ENCODE measurements at places on chromosomes 2 and 18.

DNA sequence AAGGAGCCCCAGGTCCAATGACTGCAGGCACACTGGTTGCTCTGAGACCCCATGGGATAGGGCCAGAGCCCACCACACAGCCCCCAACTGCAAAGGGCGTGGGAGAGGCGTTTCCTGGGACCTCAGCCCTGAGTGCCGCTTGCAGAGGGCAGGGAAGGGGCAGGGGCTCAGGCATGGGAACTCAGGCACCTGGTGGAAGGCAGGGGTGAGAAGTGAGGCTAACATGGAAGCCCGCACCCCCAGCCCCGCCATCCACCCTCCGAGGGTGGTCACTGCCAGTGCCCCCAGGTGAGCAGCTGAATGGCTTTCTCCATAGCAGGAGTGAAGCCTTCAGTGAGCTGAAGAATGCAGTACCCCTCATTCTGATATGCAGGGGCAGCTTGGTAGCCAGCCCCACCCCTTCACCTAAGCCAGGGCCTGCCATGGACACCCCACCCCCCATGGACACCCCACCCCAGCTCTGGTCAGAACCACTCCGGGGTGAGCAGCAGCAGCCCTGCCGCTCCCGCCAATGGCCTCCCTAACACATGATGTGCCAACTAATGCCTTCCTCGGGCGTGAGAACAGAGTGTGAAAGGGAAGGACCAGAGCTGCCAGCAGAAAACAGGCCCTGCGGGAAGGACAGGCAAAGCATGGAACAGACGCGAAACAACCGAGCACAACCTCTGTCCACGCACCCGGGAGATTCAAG lies 6.6 kb downstream of the KIF1A start:
- no peak for DNase-seq

- no peak for DNase-seq
Measured at GRCh38 chr2:36376319-36376765, 20.8 kb downstream of the CRIM1 start.

DNA sequence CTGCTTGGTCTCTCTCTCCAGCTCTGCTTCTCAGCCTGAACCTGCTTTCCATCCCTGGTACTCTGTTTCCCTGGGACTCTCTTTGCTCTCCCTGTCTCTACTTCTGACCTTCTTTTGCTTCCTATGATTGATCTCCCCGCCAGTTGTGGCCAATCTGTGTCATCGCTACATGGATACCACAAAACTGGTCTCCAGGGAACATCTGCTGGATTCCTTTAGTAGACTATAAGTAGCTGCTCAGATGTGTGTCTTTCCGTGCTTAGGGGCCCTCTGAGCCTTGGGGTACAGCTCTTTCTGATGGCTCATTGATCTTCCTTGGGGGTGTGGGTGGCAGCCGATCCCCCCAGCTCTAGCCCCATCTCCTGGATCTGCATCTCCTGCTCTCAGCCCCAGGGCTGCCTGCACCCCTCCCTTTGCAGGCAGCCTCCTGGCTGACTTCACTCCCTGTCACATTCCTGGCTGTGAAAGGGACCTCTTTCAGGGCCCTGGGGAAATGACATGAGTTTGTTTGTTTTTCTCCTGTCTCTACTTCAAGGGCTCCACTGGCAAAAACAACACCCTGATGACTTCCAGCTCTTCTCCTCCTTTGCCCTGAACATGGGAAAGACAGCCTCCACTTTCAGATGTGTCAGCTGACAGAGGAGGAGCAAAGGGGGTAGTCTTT lies 333.7 kb downstream of the CYP26B1 start:
- DNase-seq = no peak

GRCh38 chr18:65706646-65707045 lies 44.2 kb upstream of the CDH7 start:
- no peak for DNase-seq

- no peak for DNase-seq
Measured at GRCh38 chr2:4937550-4937949, 754.6 kb upstream of the SOX11 start.

DNA sequence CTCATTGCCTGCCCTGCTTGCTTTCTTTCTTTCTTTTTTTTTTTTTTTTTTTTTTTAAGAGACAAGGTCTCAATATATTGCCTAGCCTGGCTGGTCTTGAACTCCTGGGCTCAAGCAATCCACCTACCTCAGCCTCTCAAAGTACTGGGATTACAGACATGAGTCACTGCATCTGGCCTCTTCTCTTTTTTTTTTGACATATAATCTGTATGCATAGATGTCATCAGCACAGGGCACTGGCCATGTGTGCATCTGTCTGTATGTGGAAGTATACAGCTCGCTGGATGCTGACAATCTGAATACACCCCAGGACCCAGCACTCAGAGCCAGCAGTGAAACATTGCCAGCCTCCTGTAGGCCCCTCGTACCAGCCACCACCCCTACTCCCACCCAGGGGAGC lies 49.5 kb downstream of the TFCP2L1 start:
- no peak for DNase-seq

- no peak for DNase-seq
Measured at GRCh38 chr2:73994178-73994831, 9.6 kb downstream of the TET3 start.

DNA sequence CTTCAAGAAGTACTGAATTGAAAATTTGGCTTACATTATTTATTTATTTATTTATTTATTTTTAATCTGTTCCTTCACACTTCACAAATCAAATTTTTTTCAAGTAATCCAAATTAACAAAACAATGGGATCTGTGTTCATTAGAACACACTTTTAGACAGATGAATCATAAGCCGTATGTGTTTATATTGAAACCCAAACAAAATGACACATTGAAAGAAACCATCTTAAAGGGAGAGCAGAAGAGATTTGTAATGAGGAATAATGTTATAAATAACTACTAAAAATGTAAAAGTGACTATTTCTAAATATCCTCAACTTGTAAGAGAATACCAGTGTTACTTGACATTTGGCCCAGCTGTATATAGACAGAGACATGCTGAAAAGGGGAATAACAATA lies 991.0 kb upstream of the CHAC2 start:
- DNase-seq = no peak

- DNase-seq = no peak
Measured at GRCh38 chr2:113124181-113124961, 3.0 kb upstream of the IL1RN start.

- DNase-seq = no peak
Measured at GRCh38 chr2:79621252-79621651, 108.4 kb downstream of the CTNNA2 start.

- DNase-seq = no peak
Measured at GRCh38 chr2:219626540-219626939, 890 bp upstream of the SLC4A3 start.

- DNase-seq = no peak
Measured at GRCh38 chr2:176560296-176560695, 291.1 kb downstream of the MTX2 start.

DNA sequence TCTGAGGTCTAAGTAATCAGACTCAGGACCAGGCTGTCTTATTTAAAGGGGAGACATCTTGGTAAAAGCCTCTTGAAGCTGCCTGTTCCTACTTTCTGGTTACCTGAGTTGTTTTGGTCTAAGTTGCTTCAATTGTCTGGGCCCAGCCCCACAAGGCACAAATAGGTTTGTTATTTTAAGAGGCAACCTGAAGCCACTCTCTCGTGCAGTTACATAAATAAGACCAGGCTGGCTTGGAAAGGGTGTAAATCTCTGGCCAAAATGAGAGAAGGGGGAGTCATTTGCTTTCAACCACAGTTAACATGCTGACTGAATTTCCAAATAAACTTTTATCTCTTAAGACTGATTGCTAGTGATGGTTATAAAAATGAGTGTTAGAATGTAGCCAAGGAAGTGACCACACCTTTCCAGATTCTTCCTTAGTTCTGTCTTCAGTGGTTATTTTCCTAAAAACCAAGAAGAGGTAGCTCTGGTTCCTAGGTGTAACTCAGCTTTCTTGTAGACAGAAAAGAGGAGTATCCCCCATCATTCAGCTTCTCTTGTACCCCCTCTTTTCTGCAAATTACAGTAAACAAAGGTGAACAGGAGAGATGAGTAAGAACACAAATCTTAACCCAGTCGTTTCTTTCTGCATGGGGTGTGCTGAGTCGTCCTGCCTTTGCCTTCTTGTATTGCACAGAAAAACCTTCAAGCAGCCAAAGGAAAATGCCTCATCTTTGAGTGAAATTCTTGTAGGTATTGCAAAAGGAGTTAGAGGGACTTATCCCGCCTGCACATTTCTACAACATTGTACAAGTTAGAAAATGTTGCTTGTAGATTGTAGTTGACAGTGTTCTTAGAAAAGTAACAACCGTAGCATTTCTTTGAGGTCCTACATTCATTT lies 161.5 kb upstream of the NT5C1B start:
- DNase-seq = no peak

DNA sequence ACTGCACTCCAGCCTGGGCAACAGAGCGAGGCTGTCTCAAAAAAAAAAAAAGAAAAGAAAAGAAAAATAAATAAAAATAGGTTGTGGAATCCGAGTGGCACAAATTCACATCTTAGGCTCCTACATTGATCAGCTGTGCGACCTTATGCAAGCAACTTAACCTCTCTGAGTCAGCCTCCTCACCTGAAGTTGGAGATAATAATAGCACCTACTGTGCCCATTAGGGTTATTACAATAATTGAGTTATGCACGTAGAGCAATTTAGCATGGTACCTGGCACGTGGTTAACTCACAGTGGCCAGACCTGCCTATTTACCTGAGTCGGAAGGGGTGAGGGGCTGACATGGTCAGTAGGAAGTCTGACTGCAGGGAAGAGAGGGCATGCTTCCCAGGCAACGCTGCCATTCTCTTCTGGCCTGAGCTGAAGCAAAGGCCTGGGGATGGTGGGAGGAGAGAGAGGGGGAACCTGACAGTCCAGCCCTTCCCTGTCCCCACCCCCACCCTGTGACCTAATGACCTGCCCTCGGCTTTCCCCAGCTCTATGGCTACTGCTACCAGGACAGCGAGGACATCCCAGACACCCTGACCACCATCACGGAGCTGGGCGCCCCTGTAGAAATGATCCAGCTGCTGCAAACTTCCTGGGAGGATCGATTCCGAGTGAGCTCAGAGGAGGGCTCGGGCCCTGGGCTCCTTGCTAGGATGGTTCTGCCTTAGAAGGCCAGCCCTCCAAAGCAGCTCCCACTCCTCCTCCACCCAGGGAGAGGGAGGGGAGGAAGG lies 5.1 kb downstream of the PKDCC start:
- no peak for DNase-seq

DNA sequence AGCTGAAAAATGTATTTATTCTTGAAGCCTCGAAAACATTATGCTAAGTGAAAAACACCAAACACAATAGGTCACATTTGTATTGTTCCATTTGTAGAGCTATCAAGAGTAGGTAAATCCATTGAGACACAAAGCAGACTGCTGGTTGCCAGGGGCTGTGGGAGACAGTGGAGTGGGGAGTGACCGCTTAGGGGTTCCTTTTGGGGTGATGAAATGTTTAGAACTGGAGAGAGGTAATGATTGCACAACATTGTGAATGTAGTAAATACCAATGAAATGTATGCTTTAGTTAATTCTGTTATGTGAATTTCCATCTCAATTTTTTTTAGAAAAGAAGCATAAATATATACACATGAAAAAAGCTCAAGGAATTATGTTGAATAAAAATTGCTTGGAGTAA lies 15.8 kb downstream of the KCTD18 start:
- DNase-seq = no peak

DNA sequence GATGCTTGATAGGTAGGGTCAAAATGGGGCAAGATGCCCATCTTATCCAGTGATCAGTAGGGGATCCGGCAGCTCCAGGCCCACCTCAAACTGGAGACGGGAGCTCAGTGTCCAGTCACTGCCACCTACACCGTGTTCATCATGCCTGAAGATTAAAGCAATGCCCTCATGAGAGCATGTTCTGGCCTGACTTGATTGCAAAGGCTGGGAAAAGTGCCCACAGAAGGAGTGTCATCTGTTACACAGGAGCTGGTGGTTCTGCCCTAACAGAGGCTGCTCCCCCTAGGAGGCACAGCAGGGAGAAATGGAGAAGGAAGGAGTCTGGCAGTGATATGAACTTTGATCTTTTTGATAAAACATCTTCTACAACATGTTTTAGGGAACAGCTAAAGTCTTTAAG lies 92.3 kb downstream of the CCBE1 start:
- DNase-seq = no peak

Data from GM12892 (cell line).